ENCODE measurements at places on chromosomes 4 and X. TPM values are rescaled to one million over a fixed set of nuclear protein-coding genes. Genes with fewer than 3 reads are reported as not detected.
A peak's percentile ranks its signal among the peaks of the same experiment; 100 is the strongest.

- DNase-seq: no peak
Observed at GRCh38 chr4:111434586-111434985, 710.7 kb upstream of the FAM241A start.

DNA sequence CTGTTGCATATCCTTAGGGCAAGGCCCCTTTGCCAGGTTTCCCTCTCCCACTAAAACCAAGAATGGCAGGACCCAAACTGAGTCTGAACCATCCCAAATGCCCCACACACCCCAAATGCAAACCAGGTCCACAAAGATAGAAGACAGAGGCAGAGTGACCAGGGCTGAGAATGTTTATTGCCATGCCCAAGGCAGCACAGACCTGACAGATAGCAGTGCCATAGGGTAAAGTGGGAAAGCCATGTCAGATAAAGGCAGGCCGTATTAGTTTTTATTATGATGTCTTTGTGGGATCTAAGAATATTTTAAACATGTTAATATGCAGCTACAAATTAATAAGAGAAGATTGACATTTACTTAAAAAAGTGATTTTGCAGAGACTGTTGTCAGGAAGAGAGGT lies 29.6 kb upstream of the MND1 start:
- DNase-seq: no peak

- no peak for DNase-seq
Observed at GRCh38 chrX:149962859-149963757, 24.8 kb upstream of the EOLA2 start.

DNA sequence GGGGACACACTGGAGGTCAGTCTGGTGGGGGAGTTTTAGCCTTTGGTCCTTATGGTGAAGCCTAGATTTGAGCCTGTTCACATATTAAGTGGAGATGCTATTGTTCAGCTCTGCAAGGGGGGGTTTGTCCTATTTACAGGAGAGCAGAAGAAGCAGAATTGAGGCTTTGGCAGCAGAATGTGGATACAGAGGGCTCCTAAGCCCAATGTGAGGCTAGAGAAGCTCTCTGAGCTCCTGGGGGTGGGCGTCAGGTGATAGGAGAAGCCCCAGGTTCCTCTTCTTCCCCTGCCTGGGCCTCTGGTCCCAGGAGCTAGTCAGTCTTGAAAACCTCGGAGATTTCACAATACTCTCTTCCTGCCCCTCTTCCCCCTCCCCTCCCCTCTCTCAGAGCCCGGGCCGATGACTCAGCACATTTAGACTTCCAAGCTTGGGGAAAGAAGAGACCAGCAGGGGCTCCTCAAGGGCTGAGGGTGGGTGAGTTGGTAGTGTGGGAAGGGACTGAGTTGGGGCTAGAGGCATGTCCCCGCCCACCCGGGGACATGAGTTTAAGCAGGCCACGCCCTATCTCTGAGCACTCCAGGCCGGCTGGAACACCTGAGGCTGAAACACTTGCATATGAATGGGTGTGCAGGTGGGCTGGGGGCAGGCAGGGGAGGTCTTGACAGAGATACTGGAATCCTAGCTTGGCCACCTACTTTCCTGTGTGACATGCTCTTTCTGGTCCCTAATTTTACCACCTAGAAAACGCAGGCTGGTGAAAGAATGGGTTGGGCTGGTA lies 3.4 kb downstream of the TFE3 start:
- peak; percentile 86 for DNase-seq

GRCh38 chr4:83779103-83780052 lies 243.5 kb downstream of the GPAT3 start:
- DNase-seq: no peak

- no peak for DNase-seq
Observed at GRCh38 chrX:53133400-53133799, 39.5 kb downstream of the KANTR start.

DNA sequence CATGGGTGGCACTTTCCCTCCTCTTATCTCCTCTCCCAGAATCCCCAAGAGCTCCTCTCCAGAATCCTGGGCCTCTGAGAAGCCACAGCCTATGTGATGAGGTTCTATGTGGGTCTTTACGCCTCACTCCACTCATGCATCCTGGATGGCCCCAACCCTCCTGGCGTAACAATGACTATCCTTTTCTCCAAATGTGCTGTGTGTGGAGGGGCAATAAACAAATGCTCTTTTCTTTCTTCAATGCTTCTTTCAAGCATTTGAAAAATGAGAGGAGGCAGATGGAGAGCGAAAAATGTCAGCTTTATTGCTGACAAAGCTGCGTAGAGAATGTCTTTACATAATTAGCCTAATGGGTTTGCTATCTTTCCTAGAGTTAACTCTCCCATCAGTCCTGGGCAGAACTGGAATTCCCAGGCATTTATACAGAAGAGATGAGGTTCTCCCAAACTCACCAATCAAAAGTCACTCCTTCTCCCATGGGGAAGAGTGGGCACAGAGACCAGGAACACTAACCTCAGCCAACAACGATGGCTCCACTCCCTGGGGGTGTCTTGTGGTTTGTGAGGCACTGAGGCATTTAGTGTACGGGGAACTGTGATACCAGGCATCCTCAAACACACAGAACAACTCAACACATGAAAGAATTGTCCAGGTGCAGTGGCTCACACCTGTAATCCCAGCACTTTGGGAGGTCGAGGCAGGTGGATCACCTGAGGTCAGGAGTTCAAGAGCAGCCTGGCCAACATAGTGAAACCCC lies 118.9 kb upstream of the SLC34A2 start:
- DNase-seq: no peak

DNA sequence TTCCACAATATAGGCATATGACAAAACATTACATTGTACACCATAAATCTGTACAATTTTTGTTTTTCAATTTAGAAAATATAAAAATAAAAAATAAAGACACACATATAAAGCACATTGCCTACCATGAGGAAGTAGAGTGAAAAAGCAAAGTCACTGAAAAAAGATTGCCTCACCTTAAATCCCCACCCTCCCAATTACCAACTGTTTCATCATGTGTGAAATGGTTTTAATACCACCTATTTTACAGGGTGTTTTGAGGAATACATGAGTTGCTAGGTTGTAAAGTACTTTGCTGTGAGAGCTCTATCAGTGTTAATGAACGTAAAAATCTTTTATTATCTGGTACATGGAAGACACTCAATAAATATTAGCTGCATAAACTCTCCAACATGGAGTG lies 373.6 kb upstream of the NDST3 start:
- DNase-seq: no peak

- DNase-seq: no peak
Observed at GRCh38 chr4:2781911-2782310, 11.0 kb upstream of the SH3BP2 start.

DNA sequence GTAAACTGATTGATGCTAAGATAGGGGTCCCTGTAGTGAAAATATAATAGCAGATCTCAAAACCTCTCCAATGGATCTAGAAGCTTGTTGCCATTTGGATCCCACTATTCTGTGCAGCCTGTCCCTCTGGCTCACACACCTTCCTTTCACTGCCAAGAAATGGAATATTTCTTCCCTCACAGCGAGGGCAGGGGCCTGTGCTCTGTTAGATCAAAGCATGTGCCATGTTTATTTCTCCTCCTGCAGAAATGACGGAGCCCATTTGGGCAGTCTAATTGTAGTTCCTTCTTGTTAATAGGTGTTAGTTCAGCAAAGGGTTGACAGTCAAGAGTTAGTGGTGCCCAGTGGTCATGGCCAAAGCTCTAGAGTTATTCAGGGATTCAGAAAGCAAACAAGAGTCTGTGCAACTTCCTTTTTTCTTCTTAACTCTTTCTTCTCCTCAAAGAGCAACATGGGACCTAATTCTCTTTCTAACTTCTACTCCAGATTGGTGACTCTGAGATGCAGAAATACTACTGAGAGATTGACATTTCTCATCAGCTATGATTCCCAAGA lies 106.8 kb downstream of the STOX2 start:
- no peak for DNase-seq

- no peak for DNase-seq
Observed at GRCh38 chr4:155944516-155944915, 9.2 kb downstream of the CTSO start.

DNA sequence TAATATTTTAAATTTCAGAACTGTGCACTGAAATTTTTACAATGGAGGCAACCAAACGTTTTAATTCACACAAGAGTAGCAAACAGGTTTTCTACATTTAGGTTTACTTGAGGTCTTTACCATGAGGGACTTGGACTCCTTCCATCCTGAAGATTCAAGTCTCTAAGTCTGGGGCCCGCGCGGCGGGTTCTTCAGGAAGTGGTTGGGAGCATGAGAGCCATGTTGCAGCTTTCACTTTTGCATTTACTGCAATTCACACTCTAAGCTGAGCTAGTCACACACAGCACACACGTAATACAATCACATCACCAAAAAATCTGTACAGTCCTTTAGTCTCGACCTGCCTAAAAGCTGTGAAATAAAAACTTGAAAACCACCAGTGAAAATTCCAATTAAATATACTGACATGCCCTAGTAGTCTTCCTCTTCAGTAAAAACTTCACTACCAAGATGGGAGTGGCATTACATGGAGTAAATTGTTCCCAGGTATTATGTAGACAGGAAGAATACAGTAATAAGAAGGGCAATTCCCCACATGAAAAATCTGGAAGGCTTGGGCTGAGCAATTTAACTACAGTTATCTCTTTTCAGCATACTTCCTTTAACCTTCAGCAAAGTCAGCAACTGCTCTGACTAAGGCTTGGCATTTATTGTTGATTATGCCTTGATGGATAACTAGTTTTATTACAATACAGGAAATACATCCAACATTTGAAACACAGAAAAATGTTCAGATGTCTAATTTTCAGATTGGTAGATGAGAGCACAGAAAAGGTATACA lies 571.1 kb upstream of the DIPK2B start:
- DNase-seq: no peak

GRCh38 chrX:133838761-133839676 lies 146.4 kb downstream of the GPC3 start:
- DNase-seq: no peak

- no peak for DNase-seq
Observed at GRCh38 chr4:136342666-136343065, 1189.6 kb downstream of the PCDH18 start.

GRCh38 chr4:38192516-38192915 lies 232.3 kb downstream of the PTTG2 start:
- DNase-seq: no peak

- DNase-seq: peak; percentile 22
Observed at GRCh38 chrX:103919270-103919637, 43.2 kb upstream of the TMSB15B start.

DNA sequence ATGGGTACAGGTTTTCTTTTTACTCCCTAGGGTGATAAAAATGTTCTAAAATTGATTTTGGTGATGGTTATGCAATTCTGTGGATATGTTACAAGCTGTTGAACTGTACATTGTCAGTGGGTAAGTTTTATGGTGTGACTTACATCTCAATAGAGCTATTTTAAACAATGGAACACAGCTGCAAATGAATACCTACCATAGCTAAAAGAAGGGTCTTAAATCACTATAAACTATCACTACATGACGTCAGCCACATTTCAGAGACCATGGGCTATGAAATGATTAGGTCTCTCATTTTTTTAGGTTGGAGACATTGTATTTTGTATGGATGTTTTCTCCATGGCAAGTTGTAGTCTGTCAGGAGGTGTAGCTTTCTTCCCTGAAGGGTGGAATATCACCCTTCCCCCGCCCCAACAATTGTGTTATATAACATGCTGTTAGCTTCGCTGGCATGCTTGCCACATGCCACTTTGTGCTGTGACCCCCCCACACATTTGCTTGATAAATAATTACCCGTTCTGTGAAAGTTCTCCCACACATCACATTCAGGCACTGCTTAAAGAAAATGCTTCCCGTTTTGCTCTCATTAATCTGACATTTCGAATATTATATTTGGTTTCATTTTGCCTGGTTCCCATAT lies 159.7 kb downstream of the ARHGAP10 start:
- DNase-seq: no peak

DNA sequence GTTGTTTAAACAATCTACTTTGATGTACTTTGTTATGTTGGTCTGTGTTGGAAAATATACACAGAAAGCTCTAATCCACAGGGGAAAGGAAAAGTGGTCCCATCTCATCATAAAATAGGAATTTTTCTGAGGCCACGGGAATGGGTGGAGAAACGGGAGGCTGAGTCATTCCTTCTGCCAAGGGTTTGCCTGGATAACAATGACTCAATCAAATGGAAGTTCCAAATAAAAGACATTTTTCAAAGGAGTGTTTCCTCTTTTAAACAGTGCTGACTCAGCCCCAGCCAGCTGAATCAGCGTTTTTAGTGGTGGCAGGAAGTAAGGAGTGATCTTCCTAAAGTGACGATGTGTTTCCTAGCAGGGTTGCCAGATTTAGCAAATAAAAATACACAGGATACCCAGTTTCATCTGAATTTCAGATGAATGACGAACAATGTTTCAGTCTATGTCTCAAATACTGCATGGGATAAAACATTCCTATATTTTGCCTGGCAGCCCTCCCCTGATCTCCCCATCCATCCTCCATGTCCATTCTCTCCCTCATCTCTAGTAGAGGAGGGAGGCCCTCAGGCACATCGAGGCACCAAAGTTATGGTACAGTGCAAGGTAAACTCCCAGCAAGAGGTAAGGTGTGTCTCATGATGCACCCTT lies 345.4 kb upstream of the GATB start:
- no peak for DNase-seq

DNA sequence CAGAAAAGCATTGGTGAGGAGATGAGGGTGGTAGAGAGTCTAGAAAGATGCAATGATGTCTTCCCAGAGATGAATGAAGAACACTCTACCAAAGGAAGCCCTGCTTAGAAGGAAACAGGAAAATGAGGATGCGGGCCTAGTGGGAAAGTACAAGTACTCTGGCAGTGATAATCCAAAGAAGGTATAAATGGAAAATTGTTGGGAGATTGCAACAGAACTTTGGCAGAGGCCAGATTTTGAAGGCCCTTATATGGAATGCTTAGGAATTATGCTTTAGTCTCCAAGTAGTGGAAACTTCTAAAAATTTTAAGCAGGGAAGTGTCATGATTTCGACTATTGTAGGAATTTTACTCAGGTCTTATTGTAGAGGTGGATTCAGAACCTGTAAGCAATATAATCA lies 11.0 kb downstream of the ARSJ start:
- no peak for DNase-seq

- no peak for DNase-seq
Observed at GRCh38 chrX:7158468-7158990, 10.6 kb upstream of the PUDP start.

The MID1IP1 gene
- 73.5 TPM for total RNA-seq

The RIPPLY1 gene
- total RNA-seq: not detected

The ESX1 gene
- not detected for total RNA-seq

The NEIL3 gene
- 2.2 TPM for total RNA-seq

The SOX3 gene
- not detected for total RNA-seq

The SMIM43 gene
- 1.0 TPM for total RNA-seq

The PAGE3 gene
- not detected for total RNA-seq

The ZAR1 gene
- 0.23 TPM for total RNA-seq

The TRPC3 gene
- total RNA-seq: 0.82 TPM

The CFAP47 gene
- total RNA-seq: 0.26 TPM

The GPR82 gene
- total RNA-seq: 0.17 TPM

The JADE3 gene
- total RNA-seq: 10.6 TPM

The IL21 gene
- total RNA-seq: not detected

The MTNR1A gene
- total RNA-seq: not detected

The GAGE12J gene
- total RNA-seq: not detected

The ZNF732 gene
- total RNA-seq: 0.21 TPM

The GPC4 gene
- total RNA-seq: 34.4 TPM

Data from left lung (tissue), 14 donors.